Fibroblast of the aortic adventitia (primary cell): ENCODE measurements at places on chromosomes 2 and 18.

DNA sequence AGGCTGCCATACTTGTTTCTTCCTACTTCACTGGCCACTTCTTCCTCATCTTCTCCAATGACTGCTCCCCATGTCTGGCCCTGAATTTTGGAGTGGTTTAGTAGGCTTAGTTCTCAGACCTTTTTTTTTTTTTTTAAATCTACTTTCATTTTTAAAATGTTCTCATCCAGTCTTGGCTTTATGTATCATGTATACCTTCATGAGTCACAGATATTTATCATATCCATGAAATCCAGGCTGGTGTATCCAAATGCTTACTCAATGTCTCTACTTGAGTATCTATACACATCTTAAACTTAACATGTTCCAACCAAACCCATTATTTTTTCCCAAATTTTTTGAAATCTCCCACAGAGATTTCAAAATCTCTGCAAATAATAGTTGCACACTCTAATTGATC, 26.3 kb upstream of the CFAP36 start:
- peak; percentile 14 for DNase-seq

GRCh38 chr2:54977149-54977548, 73.1 kb downstream of the RTN4 start:
- no peak for DNase-seq

GRCh38 chr18:73258375-73259087, 390.7 kb upstream of the NETO1 start:
- no peak for DNase-seq

DNA sequence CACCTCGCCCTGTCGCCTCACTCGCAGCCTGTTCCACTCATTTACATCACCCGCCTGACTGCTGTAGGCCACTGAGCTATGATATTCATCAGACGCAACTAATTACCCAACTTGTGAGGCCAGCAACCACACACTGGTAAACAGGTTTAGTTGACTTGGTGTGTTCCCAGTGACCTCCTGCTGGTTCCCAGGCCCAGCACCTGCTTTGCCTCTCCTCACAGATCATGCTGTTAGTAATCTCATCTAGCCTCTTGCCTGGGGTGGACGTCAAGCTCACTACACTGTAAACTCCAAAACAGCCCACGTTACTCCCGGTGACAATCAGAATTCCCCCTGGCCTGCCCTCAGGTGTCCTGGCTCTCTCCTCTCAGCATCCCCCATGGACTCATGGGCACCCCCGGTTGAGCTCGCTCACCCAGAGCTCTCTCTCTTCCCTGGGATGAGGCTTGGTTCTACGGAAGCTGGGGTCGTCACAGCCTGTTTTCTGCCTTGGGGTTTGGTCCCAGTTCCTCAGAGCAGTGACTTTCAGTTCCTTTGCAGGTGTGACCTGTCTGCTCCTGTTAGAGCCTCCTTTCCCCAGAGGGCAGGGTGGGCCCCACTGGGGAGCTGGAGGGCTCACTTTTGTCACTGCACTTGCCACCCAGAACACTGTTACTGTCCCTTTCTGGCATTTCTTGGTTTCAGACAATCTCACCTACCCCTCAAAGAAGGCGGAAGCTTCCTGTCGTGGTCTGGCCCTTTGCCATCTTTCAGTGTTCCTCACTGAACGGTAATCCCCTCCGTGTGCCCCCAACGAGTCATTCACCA, 40.3 kb downstream of the INPP5D start:
- no peak for DNase-seq

GRCh38 chr2:19312949-19313348, 45.5 kb downstream of the OSR1 start:
- DNase-seq = peak; percentile 57

GRCh38 chr18:26710470-26711096, 154.9 kb downstream of the AQP4 start:
- no peak for DNase-seq

DNA sequence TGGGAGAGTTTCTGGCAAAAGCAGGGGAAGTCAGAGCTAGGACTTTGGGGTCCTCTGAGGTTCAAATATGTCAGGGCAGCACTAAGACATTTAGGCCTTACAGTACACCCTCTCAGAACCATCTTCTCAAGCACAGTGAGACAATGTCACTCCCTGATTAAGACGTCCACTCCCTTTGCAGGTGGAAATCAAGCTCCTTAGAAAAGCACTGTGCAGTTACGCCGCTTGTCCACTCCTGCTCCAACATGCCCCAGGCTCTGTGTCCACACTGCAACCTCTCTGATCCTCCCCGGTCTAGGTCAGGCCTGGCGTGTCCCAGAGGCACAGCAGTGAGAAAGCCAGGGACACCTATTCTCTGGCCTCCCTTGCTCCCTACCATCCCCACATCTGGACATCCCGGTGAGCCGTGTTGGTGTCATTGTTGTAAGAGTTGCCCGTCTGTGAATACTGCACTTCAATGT, 528.6 kb upstream of the ID2 start:
- DNase-seq = no peak

DNA sequence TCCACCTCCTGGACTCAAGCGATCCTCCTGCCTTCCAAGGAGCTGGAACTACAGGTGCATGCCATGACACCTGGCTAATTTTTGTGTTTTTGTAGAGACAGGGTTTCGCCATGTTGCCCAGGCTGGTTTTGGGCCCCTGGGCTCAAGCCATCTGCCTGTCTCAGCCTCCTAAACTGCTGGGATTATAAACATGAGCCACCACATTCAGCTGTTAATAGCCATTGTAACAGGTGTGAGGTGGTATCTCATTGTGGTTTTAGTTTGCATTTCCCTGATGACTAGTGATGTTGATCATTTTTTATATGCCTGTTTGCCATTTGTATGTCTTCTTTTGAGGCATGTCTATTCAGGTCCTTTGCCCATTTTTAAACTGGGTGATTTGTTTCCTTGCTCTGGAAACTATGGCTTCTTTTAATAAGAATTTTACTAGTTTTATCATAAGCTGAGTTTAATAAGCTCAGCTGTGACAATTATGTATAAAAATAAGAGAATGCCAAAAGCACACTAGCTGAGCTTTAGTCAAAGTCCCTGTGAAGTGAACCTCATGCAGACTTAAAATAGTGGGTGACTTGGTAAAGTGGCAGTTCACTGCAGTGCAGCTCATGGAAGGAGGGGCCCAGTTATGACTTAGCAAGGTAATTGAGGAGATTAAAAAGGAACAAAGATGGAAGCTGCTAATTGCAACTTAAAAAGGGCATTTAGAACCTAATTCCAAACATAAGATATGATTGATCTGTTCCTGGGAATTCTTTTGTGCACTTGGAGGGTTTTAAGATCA, 465.1 kb downstream of the TGIF1 start:
- no peak for DNase-seq

- peak; percentile 6 for DNase-seq
Measured at GRCh38 chr2:235496239-235496621, 2.4 kb downstream of the AGAP1 start.

DNA sequence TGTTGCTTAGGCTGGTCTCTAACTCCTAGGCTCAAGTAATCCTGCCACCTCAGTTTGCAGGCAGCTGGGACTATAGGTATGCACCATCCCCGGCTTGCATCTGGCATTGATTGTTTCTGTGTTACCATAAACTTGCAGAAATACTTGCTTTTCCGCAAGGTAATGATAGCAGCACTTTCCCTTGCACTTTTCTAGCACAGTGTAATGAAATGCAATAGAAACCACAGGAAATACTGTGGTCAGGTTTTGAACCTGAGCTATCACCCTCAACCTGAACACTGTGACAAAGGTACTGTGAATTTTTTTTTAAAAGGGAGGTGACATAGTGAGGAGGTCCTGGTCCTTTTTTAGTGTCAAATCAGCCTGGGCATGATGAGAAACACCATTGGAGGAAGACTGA, 38.3 kb downstream of the DHRS9 start:
- DNase-seq = no peak

GRCh38 chr2:222878877-222879603, 18.2 kb downstream of the ACSL3 start:
- DNase-seq = peak; percentile 46

DNA sequence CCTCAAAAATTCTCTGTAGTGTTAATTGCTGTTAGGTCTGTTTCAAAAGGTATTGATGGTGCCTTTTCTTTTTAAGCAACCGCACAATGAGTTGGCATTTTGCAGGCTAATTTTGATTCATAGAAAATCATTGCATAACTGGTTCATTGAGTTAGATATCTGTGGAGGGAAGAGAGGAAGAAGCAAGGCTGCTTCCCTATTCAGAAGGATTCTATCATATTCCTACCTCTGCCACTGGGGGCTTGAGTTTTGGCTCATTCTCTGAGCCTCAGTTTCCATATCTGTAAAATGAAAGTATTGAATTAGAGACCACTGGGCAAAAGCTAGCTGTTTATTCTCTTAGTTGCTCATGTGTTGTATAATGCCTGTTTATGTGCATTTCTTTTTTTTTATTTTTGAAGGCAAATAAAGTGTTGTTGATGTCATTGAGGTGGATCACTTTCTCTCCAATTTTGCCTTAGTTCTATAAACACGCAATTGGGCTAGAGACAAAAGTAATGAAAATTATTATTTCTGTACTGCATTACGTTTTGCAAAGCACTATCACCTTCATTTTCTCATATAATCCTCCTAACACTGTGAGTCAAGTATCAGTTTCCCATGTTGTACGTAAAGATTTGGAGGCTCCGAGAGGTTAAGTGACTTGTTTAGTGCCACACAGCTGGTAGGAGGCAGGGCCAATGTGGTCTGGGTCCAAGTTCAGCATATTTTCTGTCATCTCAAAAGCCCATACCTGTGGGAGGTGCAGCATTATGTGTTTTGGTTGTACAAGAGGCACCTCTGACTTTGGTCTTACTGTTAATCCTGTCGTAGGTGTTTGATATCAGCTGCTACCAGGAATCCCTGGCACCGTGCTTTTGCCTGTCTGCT, 5.9 kb downstream of the TRIB2 start:
- DNase-seq = no peak

- DNase-seq = no peak
Measured at GRCh38 chr2:239259173-239259572, 141.6 kb downstream of the HDAC4 start.

DNA sequence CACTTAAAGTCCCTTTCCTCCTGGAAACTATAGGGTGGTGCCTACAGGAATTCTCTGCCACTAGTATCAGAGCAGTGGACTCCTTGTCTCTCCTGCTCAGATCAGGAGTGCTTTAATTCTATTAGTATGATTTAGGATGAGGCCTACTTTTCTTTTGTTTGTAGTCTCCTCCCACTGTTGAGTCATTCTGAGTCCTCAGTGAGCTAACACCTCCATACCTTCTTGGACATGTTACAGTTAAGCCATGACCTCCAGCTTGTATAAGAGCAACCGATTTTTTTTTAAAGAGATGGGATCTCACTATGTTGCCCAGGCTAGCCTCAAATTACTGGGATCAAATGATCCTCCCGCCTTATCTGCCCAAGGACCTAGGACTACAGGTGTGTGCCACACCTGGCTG, 48.7 kb upstream of the OTOF start:
- DNase-seq = no peak

- DNase-seq = peak; percentile 41
Measured at GRCh38 chr2:190996338-190996946, 17.5 kb downstream of the STAT1 start.

- no peak for DNase-seq
Measured at GRCh38 chr2:25854613-25855012, 23.7 kb downstream of the ASXL2 start.

DNA sequence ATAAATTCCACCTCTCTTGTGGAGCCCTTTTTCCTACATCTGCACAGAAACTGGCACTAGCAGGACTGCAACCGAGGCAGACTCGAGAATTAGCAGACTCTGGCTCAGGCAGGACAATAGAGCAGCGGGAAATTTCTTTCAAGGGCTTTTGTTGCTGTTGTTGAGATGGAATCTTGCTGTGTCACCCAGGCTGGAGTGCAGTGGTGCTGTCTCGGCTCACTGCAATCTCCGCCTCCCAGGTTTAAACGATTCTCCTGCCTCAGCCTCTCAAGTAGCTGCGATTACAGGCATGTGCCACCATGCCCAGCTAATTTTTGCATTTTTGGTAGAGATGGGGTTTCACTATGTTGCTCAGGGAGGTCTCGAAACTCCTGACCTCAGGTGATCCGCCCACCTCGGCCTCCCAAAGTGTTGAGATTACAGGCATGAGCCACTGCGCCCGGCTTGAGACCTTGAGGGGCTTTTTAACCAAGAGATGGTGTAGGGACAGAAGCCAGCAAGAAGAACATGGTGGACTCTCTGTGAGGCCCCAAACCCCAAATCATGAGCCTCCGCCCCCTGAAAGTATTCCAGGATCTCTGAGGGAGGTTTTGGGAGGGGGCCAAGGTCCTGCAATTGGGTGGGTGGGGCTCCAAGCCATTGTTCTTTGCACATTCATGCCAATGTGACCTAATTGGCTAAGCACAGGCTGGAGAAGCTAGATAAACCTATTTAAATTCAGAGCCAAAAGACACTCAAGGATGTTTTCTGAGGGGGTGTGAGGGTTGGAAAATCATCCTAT, 68.4 kb upstream of the MSH2 start:
- DNase-seq = peak; percentile 46

- no peak for DNase-seq
Measured at GRCh38 chr18:79510731-79511241, 115.1 kb downstream of the NFATC1 start.

- no peak for DNase-seq
Measured at GRCh38 chr18:13524811-13525210, 201.5 kb downstream of the FAM210A start.

GRCh38 chr2:224031358-224031970, 7.6 kb downstream of the SERPINE2 start:
- no peak for DNase-seq

- no peak for DNase-seq
Measured at GRCh38 chr2:100237770-100238169, 84.5 kb downstream of the LONRF2 start.

- no peak for DNase-seq
Measured at GRCh38 chr2:65731476-65731875, 299.1 kb upstream of the SPRED2 start.

DNA sequence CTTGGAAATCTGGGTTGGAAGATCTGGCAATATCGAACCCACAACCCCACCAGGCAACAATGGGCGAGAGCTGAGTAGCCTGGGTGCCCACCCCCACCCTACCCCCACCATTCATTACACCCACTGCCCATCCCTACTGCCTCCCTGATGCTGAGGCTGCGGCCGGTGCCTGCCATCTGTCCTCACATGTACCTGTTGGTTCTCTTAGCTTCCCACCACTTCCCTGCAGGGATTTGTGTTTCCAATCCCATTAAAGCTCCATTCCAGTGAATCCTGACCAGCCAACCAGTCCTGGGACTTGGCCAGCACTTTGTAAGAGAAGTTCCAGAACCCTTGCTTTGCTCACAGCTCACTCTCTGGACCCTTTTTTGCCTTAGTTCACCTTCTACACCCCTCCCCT, 163.0 kb upstream of the SH3BP4 start:
- no peak for DNase-seq

GRCh38 chr2:72220170-72220569, 72.5 kb upstream of the CYP26B1 start:
- DNase-seq = no peak

GRCh38 chr18:24518596-24518995, 58.2 kb downstream of the HRH4 start:
- no peak for DNase-seq

DNA sequence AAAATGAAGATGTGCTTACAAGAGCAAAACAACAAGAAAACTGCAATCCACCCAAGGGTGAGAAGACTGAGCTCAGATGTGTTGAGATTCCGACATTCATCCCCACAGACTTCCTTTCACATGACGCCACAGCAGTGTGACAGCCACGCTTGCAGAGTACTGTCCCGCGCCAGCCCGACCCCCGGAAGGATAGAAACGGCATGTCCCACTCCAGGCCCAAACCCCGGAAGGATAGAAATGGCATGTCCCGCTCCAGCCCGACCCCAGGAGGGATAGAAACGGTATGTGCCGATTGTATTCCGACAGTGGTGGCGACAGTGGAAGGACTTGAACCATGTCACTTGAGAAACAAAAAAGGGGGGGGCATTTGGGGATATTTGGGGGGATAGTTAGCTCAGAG, 119.1 kb upstream of the PXDN start:
- no peak for DNase-seq

GRCh38 chr2:181746844-181747243, 66.5 kb upstream of the NEUROD1 start:
- no peak for DNase-seq
